ENCODE measurements at places on chromosomes 12 and 14.
A peak's percentile ranks its signal among the peaks of the same experiment; 100 is the strongest.

DNA sequence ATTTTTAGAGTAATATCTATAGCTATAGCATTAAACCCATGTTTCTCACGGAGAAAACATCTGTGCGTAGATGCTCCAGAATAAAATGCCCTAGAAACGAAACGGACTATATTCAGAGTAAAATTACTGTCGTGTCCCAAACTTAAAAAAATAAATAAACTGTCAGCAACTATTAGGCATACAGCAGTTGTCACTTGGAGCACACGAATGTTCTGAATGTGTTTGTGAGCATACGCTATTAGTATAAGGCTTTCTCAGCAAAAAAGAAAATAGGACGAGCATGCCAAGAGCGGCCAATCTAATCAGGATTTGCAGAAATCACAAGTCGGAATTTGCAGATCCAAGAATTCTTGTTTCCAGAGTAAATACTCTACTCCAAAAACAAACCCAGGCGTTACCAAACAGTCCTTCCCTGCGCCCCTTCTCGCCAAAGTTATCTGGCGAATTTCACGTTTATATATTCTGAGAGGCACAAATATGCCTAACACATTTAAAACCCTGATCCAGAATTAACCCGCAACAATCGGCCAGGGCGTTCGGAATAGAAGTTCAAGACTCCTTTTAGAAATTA, 836 bp downstream of the PTPN21 start:
- DNase-seq, result no peak

DNA sequence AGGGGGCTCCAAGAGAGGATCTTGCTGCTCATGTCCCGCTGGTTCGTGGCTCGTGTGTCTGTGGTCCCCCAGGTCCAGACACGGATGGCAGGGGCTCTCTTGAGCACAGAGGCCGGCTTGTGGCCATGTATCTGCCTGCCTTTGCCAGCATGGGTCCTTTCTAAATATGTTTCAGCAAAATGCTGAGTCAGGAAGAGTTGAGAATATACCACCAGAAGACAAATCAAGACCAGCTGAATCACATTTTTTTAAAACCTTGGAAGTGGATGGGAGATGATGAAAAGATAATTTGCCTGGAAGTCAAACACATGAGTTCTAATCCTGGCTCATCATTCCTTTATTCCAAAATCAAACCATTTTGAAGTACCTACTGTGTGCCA, 58.0 kb downstream of the NUAK1 start:
- no peak for DNase-seq

- DNase-seq, result no peak
Observed at GRCh38 chr12:49985981-49986380, 13.2 kb downstream of the AQP6 start.

- DNase-seq, result no peak
Observed at GRCh38 chr12:25759752-25760151, 198.7 kb upstream of the RASSF8 start.

DNA sequence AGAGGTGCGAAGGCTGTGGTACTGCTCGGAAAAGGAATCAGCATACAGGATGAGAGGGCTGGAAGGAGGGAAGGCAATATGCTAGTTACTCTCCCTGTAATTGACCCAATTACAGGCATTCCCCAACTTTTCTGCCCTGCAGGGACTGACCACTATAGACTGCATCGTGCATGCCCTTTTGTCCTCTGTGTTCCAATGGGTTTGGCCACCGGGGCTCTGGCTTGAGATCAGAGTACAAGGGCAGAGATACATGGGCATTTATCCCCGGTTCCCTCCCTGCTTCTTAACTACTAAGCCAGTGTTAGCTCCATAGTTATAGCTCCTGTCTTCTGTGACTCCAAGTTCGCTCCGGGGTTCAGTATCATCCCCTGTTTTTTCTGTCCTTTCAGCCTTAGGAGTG, 59.7 kb downstream of the GTF2A1 start:
- DNase-seq, result no peak

GRCh38 chr12:100741084-100741711, 53.4 kb upstream of the ANO4 start:
- DNase-seq, result peak; percentile 24

DNA sequence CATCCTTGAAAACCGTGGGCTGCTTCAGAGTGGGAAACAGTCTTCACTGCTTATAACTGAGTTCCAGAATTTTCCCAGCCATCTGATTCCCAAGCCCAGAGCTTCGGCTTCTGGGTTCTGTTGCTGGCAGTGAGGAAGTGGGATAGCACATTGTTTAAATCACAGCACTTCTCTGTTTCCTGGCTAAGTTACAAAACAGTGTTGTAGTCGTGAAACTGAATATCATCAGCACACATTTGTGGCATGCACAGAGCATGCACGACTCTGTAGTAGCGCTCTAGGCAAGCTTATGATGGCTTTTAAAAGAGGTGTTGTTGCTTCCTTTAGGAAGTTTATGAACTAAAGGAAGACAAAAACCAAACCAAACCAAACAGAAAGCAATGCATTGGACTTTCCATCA, 1005.5 kb downstream of the NRXN3 start:
- DNase-seq, result no peak

DNA sequence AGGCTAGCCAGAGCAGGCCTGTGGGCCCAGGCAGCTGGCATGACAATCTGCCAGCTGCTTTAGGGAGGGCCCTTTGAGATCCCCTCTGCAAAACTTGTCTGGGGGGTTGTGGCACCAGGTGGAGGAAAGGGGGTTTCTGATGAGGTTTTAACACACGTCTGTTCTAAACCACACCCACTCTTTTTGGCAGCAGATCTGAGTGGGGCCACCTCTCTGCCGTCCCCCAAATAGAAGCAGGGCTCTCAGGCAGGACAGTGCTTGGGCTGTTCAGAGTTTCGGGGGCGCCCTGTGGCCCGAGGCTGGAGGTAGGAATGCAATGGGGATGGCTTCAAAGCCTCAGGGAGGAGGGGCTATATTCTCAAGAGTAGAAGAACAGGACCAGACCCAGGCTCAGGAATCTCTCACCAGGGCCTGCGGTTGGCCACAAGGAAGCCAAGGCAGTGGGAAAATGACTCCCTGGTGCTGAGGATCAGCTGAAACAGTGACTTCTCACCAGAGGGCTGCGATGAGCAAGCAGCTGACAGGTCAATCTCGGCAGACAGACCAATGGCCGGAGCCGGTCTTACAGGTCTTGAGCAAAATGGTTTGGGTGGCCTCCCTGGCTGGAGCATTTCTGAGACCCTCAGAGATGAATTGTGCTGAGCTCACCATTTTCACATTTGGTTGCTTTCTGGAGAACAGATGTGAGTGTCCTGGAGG, 1.5 kb upstream of the KRT5 start:
- peak; percentile 47 for DNase-seq

GRCh38 chr12:131137009-131137835, 183.5 kb downstream of the ADGRD1 start:
- DNase-seq, result no peak

DNA sequence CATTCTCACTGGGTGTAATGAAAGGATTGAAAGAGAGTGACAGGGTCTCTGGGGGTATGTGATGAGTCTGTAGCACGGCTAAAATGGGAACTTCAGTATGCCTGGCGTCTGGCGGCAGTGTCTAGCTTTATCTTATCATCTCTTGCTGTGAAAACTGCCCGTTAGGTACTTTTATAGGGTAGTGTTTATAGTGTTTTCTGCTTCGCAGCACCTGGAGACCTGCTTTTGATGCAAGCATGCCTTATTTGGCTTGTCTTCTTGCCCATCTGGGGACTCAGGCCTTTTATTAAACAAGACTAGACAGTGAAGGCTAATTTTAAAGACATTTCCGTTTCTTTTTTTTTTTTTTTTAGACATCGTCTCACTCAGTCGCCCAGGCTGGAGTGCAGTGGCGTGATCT, 36.3 kb upstream of the ALDH2 start:
- DNase-seq, result no peak

DNA sequence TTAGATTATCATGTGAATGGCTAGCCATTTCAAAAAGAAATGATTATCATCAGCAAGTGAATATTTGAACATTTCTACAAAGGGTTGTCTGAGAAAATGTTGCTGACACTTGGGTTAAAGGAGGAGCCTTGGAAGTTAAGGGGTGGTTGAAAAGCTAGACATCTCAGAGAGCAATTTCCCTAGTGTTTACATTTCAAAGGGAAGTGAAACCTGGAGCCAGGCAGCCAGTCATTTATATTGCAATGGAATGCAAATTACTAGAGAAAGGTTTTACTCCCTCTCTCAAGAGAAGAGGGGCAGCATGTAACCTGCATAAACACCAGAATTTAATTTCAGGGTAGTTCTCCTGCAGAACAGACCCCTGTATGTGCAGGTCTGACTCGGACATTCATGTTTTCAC, 279.0 kb downstream of the SLC16A7 start:
- DNase-seq, result no peak

DNA sequence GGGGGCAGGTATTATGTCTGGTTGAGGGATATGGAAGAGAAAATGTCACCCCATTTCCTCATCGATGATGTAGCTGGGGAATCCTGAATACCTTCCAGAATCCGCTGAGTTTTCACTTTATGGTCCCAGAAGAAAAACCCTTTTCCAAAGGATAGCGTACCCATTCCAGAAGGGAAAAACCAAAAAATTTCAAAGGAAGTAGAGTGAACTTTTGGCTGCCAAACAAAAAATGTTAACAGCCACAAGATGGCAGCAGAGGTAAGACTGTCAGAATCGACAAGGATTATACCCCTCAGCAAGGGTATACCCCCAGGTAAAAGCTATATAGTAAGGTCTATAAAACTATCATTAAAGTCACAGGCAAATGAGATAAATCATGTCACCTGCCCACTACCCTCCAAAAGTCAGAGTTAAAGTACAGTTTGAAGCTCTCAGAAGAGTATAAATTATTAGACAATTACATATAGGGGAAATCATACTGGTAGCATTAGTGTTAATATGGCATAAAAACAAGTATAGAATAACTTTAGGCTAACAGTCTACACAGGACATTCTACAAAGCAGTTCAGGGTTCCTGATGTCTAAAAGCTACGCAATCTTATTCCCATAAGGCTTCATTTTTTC, 18.0 kb downstream of the ACIN1 start:
- DNase-seq, result no peak

- DNase-seq, result no peak
Observed at GRCh38 chr12:46579474-46579873, 206.9 kb upstream of the SLC38A2 start.

DNA sequence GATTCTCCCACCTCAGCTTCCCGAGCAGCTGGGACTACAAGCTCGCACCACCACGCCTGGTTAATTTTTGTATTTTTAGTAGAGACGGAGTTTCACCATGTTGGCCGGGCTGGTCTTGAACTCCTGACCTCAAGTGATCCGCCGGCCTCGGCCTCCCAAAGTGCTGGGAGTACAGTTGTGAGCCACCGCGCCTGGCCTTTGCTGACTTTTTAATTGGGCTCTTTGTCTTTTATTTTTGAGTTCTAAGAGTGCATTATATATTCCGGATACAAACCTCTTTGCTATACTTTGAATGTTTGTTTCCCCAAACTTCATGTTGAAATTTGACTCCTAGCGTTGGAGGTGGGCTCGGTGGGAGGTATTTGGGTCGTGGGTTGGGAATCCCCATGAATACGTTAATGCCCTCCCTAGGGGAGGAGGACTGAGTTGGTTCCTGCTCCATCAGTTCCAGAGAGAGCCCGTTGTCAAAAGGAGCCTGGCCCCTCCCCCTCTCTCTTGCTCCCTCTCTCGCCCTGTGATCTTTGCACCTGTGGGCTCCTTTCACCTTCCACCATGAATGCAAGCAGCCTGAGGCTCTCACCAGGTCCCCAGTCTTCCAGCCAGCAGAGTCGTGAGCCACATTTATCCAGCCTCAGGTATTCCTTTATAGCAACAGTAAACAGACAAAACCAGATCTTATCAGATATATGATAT, 103.2 kb upstream of the EVL start:
- DNase-seq, result no peak

DNA sequence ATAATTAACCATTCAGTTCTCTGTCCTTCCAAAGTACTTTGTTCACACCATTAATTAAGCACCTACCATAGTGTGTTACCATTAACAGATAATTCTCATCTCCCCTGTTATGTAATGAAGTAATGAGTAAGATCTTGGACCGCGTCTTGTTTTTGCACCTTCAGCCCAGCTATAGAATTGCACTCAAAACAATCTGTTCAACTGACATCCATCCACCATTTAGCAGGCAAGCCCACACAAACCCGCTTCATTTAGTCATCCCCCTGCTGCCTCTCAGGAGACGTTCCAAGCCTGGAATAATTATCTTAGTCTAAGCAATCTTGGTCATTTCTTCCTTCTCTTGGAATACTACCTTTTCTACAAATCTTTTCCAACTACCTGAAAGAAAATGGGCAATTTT, 74.4 kb downstream of the DUSP16 start:
- DNase-seq, result no peak

DNA sequence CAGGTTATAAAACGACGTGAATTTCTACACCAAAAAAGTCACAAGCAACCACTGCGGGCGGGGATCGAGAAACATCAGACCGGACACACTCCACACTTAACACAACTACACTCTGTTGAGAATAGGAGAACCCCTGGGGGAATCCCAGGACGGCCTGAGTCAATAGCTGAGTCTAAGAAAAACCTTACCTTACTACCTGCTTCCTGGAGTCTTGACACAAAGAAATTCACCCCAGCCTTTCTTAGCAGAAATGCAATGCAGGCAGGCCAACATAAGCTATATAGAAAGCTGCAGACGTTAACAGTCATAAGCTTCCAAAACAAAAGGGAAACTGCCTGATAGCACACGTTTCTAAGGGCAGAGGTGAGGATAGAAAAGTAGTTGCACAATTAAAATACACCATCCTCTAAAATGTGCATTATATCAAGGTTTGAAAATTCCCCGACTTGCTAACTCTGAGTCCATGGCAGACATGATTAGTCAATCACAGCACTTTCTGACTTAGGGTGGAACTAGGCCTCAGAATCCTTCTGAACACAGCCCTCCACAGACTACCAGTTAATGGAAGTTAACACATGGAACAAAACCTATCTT, 68.0 kb downstream of the CCDC88C start:
- DNase-seq, result peak; percentile 92

DNA sequence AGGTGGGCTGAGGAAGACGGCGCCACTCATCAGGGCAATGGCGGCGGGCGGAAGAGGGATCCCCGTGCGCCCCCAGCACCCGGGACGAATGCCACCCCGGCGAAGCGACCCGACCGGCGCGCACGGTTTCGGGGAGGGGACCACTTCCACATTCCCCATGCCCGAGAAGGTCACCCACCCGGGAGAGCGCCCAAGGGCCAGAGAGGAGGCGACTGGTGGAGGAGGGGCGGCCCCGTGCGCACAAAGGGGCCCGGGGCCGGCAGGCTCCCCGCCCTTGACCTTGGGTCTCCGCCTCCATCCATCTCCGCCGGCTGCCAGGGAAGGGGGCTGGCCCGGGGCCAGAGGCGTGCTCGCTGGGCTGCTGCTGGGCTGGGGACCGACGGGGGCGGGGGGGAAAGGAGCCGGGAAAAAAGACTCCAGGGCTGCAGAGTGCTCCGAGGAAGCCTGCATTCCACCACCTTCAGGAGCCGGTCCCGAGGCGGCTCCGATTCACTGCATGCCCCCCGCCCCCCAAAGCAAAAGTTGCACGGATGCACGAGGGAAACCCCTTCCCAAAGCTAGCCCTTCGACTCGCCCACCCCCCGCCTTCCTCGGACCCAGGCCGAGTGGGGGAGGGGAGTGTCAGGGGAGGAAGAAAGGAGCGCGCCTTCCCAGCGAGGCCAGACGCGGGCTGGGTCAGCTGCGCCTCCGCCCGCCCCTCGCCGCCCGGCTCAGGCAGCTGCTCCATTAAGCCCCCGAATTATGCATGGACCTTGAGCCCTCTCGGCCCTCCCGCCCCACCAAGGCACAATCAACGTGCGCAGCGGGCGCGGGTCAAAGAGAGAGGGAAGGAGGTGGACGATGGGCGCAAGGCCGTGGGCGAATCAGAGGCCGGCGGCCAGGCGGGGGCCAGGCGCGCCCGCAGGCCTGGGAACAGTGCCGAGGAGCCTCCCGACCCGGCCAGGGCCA, 26.2 kb downstream of the BCL11B start:
- no peak for DNase-seq
